Smooth muscle cell of trachea (primary cell): ENCODE measurements at places on chromosomes 2 and 18. TPM values are rescaled to one million over a fixed set of nuclear protein-coding genes. Genes with fewer than 3 reads are reported as not detected.

The LIMS2 gene
- total RNA-seq, result 0.44 and 2.3 TPM in 2 replicates

The EGR4 gene
- 0.83 TPM in 1 of 2 replicates, not detected in the other for total RNA-seq

The RNF152 gene
- total RNA-seq, result 9.2 and 14.7 TPM in 2 replicates

The POTEC gene
- total RNA-seq, result not detected in 2 replicates

The DCDC2C gene
- not detected in 2 replicates for total RNA-seq

The CDH19 gene
- total RNA-seq, result not detected in 2 replicates

The POTEJ gene
- total RNA-seq, result not detected in 2 replicates

The SKOR2 gene
- not detected in 2 replicates for total RNA-seq

The GKN1 gene
- total RNA-seq, result not detected in 2 replicates

The SLC4A3 gene
- 1.2 and 4.1 TPM in 2 replicates for total RNA-seq

The CD8B gene
- total RNA-seq, result not detected in 2 replicates

The MALT1 gene
- 13.2 and 21.5 TPM in 2 replicates for total RNA-seq

The FN1 gene
- total RNA-seq, result 6,603 and 11,839 TPM in 2 replicates
